SJCRH30 (cell line): ENCODE measurements at places on chromosomes 4 and X.

- DNase-seq: no peak
Measured at GRCh38 chr4:56879996-56880395, 27.7 kb upstream of the REST start.

DNA sequence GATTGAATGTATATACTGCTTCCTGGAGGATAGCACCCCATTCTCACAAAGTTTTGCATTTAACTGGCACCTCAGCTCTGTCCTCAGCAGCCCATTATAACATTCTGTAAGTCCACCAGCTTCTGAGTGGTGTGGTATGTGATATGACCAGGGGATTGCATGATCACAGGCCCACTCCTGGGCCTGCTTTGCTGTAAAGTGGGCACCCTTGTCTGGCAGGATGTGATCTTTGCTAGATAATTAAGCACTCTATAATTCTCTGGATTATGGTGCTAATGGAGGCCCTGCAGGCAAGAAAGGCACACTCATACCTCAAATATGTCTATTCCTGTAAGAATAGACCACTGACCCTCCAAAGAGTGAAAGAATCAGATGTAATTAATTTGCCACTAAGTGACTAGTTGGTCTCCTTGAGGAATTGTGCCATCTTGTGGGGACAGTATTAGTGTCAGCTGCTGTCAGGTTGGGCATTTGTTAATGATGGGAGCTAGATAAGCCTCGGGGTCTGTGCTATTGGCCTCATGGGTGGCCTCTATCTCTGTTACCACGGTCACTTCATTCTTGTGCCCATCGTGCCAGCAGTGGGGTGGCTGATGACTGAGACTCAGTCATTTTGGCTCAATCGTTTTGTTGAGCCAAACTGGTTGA is 2.2 kb upstream of the CFI start:
- DNase-seq: peak; percentile 77

GRCh38 chrX:43702660-43703059 is 46.6 kb downstream of the MAOA start:
- DNase-seq: no peak

DNA sequence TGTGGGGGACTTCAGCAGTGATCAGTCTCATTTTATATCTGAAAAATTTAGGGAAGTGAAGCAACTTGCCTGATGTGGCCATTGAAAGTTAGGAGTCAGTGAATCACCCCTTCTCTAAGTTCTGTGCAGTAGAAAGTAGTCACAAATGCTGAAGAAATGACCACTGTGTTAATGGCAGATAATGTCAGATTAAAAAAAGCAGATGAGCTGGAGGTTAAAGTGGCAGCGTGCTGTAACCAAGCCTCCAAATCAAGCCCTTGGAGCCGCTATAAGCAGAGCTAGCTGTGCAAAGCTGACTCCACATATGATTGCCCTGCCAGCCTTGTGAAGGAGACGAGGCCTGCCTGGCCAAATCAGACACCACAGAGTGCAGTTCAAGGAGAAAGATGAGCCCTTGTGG is 39.2 kb upstream of the PDE5A start:
- no peak for DNase-seq

DNA sequence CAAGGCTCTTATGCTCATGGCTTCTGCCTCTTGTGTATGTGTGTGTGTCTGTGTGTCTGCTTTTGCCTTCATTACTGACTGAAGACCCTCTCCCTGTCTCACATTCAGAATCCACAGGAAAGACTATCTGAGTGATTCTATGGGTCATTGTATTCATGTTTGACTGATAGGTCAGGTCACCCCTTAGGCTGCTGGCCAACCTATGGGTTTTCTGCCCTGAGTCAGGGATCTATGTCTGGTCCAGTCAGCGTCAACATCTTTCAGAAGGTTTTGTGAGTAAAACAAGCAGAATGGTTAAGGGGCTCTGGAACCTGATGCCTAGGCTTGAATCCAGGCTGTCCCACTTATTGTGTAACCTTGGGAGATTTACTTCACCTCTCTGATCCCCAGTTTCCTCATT is 30.5 kb downstream of the NHSL2 start:
- DNase-seq: no peak
